ENCODE measurements at places on chromosomes 13 and 19. TPM values are rescaled to one million over a fixed set of nuclear protein-coding genes. Genes with fewer than 3 reads are reported as not detected.

DNA sequence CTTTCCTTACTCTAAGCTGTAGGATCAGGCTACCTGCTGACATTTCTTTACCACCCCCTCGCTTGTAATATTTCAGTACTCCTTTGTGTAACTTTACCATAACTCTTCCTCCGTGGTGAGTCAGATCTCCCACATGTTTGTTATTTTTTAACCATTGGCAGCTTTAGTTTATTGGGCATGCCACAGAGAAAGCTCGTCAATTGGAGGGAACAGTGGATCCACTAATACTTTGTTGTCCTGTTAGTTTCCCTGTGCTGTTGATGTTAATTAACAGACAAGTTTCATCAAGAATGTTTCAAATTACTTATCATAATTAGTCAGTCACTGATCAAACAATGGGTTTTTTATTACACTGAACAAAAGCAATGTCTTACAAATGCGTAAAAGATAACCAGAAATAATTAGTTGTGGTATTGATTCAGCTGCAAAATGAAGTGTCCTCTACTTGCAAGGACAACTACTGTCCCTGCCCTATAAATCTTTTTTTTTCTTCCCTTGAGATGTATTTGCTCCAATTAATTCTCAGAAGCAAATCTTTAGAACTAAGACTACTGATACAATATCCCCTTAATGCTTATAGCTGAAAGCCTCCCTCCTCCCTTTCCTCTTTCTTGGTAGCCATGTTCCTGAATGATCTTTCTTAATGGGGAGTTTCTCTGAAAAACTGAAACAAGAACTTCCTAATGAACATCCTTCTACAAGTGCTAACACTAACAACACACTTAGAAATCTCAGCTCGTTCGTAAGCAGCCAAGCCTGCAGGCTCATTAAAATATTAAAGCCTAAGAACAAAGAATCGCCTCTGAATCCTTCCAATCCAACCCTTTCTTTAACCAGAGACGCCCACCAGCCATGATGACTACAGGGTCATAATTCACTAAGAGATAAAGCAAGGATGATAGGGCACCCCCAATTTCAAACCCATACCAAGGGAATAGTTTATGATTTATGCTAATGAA lies 22.2 kb downstream of the EFNB2 start:
- no peak for DNase-seq

Gene SOHLH2
- total RNA-seq = not detected

DNA sequence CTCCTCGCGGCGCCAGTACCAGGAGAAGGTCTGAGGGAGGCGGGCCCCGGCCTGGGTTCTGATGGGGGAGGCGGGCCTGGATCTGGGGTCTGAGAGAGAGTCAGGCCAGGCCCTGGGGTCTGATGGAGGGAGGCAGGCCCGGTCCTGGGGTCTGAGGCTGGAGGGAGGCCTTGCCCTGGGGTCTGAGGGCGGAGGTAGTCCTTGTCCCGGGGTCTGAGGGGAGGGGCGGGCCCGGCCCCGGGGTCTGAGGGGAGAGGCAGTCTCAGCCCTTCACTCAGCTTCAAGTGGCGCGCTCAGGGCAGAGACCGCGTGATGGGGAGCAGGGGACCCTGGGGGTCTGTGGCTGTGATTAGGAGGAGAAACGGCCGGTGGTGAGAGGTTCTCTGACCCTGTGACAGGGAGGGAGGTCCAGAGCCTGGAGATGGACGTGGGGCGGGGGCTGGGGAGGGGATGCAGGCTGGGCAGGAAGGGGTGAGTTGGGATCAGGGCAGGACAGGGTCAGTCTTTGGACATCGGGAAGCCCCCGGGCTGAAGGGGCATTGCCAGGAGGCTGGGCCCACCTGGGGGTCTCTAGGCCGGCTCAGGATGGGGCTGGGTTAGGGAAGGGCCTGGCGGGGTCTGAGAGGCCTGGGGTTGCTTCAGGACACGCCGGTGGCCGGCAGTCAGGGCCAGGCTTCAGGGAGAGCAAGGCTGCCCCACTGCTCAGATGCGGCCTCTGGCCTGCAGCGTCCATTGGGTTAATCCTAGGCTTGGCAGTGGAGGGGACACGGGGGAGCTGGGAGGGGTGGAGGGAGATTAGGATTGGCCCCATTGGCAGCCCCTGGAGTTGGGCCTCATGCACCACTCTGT lies 18.7 kb downstream of the HCN2 start:
- DNase-seq = no peak

Gene GYS1
- 33.3 TPM for total RNA-seq

DNA sequence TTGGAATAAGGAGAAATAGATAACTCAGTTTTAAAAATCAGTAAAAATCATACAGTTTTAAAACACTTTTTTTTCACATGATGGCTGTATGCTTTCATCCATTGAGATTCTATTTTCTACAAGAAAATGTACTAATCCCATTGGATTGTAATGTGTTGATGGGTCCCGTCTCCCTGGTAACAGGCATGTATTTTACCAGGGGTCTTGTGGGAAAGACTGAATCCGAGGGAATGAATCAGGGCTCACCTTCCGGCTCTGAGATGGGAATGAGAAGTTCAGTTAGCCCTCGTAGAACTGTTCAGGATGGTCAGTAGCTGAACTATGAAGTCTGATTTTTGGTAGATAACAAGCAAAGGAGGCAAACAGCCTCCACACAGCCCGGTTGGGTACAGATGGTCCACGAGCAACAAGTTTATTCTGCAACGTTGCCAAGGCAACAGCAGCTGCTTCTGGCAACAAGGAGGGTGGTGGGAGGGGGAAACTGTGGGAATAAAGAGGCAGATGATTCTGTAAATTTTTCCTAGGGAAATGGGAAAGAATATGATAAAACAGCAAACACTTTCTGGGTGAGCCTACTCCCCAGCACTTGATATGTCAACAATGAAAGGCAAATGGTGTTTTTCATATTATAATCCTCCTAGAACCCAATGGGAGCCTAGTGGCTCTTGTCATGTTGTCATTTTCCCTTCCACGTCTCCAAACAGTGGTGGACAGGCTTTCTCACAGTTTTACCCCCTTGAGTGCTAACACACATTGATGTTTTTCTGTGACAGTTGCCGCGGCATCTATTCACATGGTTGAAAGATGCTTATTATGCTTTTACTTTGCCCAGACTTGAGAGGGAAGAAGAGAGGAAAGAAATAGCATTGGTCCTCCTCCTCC lies 12.4 kb upstream of the SIAH3 start:
- peak; percentile 34 for DNase-seq

Gene FPR1
- 3.7 TPM for total RNA-seq

- peak; percentile 21 for DNase-seq
Measured at GRCh38 chr19:35240327-35240726, 8.5 kb upstream of the LSR start.

DNA sequence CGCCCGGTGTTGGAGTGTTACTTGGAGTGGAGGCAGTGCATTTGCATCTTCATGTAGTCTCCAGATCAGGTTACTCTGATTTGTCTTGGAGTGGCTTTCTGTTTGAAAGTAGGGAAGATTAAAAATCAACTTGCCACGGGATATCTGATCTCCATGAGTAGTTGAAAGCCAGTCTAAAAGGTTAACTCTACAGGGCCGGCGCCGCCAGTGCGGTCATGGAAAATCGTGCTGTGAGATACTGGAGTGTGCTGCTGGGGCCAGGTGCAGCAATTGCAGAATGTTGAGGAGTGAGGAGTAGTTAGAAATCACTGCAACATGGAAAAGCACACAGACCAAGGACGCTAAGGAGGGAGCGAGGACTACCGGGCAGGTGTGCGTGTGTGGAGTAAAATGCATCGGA lies 175.0 kb downstream of the STK24 start:
- no peak for DNase-seq

DNA sequence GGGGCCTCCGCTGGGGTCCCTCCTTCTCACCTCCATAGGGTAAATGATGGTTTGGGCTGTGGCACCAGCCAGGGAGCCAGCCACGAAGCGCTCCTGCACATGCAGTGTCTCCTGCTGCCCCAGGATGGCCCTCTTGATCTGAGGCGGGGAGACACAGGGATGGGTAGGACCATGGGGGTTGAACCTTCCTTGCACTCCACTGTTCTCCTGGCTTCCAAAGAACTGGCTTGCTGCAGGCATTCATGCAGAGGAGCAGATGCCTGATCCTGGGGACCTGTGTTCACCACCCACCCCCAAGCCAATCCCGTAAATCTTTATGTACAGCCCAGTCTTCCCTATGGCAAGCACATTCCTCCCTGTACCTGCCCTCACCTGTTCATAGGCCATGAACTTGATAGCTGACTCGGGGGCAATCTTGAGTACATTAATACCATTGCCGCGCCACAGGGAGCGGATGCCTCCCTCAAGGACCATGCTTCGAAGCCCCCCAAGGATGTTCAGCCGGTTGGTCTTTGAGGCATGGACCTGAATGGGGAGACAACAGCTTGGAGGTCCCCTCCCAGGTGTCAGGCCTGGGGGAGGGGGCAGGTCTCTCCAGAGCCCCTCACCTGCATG lies 5.5 kb downstream of the SLC25A23 start:
- no peak for DNase-seq

Gene ATP1A3
- 4.3 TPM for total RNA-seq

DNA sequence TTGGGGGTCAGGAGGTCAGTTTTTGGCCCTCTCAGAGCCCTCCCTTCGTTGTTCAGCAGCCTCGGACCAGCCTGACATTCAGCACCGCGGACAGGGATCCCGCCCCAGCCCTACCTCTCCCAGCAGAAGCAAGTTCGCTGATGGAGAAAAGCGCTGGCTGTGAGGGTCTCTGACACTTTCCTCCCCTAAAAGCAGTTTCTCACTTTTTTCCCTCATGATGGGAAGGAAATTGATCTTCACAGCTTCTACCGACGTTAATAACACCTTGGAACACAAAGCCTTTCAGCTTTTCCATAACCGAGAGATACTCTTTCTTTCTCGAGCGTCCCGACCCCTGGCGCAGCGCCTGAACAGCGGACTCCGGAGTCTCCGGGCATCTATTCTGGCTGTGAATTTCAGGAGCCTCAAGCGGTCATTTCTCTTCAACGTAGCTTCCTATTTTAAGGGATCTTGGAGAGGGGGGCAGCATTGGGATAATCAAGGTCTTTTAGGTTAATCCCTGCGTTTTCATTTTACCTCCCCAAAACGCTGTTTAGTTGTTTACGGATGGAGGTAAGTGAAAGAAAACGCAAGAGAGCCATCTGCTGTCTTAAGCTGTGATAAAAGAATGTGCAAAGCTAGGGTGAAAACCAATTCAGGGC lies 467.2 kb downstream of the ITGBL1 start:
- no peak for DNase-seq

DNA sequence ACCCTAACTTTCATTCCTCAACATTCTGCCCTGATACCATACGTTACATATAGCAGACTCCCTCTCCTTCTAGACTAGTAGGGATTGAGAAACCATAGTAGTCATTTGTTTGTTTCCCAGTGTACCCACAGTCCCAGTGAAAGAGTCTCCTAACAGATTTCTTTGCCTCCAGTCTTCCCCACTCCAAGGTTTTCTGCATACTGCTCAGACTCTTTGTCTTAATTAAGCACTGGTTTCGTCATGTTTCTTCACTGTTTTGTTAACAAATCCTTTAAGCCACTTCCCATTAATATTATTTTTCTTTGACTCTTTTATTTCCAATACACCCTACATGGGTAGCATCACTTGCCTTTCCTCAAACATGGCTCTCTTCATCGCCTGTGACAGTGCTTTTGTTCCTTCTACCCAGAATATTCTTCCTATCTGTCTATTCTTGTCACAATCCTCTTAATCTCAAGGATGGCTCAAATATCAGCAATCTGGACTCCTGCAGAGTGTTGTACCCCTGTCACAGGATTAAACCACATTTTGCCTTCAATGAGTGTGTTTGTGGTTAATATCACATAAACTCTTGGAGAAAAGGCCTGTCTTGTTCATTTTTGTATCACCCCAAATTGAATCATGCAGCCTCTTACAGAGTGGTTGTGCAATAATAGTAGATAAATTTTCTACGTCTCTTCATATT lies 92.7 kb upstream of the KLF12 start:
- DNase-seq = no peak

DNA sequence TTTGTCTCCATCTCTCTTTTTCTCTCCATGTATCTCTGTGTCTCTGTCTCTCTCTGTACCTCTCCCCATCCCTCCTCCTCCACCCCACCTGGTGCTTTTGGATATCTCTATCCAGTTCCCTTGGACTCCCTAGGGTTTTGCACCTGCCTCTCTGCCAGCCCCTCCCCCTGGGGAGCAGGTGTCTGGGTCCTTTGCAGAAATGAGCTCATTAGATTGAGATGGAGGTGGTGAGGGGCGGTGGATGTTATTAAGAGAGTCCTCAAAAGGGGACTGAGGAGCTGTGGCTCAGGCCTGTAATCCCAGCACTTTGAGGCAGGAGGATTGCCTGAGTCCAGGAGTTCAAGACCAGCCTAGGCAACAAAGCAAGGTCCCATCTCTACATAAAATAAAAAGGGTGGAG lies 2.1 kb downstream of the KCNN4 start:
- DNase-seq = no peak

GRCh38 chr13:81726037-81726726 lies 1385.3 kb upstream of the SPRY2 start:
- DNase-seq = no peak

- DNase-seq = no peak
Measured at GRCh38 chr13:47396915-47397314, 500.1 kb upstream of the HTR2A start.

DNA sequence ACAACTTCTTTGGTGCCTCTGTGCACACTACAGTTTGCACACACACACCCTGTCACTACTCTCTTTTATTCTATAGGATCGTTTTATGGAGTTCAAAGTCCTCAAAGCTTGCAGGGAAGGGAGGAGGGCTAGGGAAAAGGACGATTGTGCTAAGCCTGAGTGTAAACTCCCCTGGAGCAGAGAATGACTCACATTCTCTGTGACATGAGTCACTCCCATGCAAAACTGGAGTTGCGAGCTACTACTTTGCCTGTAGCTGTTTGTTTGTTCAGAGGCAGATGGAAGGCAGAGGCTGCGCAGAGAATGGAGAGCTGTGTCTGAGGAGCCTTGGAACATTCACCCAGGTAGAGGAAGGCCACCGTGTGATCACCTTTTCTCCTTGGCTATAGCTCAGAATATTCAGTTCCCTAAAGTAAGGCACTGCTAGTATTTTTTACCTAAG lies 80.5 kb upstream of the MBNL2 start:
- DNase-seq = no peak

- no peak for DNase-seq
Measured at GRCh38 chr19:51573331-51573730, 2.2 kb downstream of the ZNF175 start.

Gene SYCN
- total RNA-seq = not detected

DNA sequence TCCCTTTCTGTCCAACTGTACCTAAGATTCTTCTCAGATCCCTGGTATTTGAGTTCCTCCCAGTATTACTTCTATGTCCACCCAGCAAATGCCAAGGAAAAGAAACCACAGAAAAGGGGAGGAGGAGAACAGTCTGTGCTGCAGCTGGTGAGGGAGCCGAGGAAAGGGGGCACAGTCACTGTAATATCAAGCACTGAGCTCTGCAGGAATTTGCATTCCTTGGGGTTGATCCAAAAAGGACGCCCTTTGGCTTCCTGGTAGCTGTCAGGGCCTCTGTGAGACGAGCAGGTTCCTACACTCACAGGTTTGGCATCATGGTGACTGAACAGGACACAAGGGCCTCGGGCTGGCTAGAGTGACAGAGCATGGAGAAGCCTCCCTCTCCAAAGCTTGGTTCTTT lies 273.4 kb downstream of the NHLRC3 start:
- DNase-seq = no peak
